ENCODE measurements at places on chromosomes 1 and 21.
A peak's percentile ranks its signal among the peaks of the same experiment; 100 is the strongest.

DNA sequence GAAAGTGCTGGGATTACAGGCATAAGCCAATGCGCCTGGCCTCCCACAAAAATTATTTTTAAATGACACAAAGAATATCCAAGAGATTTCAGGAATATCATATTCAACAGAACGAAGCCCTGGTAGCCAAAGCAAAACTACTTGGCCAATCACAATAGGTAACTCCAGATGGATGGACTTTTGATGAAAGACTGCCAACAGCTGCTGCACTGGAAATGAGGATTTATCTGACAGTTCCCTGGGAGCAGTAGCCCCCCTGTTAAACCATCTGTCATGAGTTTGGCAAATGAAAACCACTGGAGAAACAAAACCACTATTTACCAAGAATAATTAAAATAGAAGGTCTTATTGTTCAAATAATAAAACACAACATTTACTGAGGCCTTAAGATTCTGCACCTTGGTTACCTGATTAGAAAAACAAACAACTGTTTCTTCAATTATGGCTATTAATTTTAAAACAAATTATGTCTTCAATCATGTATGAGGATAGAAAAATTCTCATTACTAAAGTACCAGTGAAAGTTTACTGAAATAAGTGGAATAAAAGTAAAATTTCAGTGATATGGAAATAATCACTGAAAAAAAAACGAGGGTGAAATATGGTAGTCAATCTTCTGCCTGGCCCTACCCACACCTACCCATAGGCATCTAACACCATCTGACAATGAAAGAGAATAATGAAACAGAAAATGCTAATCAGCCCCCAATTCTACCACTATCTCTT, 34.3 kb upstream of the PSMG1 start:
- no peak for DNase-seq

DNA sequence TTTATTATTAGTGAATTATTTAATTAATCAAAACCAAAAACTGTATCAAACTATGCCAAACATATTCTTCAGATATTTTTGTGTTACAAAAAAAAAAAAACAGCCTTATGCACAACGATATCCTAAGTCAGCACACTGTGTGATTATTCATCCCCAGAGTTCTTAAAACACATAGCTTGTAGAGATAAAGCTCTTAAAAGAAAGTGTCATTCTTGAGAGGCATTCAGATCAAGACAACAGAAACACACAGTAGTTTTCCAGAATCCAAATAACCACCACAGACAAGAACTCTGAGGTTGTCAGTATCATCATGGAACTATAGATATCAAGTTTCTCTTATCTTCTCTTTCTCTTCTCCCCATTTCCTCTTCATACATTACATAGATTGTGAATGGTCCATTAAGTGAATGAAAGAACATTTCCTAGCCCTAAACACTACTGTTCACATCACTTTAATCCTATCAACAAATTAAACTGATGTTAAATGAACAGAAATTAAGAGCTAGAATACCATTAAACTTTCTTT, 13.5 kb downstream of the ZZZ3 start:
- DNase-seq, result no peak

DNA sequence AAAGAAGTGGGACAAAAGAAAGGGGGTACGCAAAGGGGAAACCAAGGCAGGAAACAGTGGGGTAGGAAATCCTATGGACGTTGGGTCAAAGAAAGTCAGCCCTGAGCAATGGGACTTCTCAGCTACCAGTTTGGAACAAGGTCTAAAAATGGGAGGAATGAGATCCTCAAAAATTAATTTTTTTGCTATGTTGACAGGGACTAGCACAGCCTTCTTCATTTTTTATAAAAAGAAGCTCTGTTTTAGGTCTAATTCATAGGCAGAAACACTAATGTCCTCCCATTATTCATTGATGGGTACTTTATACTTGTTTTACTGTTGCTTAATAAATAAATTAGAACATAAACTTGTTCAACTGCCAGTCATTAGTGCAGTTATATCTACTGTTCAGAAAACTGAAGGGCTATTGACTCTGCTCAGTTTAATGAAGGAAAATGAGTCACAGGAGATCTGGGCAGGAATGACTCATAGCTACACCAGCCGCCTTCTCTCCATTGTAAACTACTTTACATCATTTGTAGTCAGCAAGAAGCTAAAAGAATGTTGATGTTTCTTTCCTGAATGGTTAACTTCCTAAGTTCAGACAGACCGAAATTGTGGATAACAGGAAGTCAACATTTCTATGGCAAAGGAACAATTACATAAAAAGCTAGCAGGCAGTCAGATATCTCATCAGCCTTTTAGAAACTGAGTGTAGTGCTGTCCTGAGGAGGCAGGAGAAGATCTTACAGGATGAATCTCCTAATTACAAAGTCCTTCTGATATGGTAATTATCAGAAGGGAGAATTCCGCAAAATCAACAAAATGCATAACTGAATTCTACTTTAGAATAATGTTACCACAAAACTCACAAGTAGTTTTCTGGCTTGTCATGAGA, 356.4 kb upstream of the PKN2 start:
- DNase-seq, result peak; percentile 64

- DNase-seq, result no peak
These were observed 407.1 kb downstream of the LMO4 start for GRCh38 chr1:87735750-87736149.

GRCh38 chr1:94099303-94099702, 21.6 kb downstream of the ABCA4 start:
- no peak for DNase-seq

DNA sequence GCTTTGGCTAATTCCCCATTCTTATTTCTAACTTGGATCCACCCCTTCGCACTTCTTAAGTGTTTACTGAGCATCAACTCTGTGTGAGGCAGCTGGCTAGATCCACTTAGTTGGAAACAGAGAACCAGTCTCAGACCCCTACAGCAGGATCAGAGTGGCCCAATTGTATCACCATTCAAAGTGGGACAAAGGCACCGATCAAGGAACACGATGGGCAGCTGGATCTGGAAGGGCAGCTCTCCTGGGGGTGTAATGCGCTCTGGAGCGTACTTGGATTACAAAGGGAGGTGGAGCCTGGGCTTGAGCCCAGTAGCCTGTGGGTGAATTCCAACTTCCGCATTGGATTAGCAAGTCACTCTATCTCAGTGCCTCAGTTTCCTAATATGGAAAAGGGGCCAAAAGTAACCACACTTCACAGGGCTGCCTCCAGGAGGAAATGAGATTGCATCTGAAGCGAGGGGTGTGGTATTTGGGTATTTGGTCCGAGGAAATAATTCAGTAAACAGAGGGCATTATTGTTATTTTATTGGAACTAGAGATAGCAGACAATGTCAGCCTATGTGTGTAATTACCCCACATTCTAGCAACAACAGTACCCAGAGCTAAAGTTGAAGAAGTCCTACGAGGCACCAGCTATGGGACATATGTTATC, 11.9 kb downstream of the ECE1 start:
- DNase-seq, result no peak

- DNase-seq, result no peak
These were observed 54.5 kb downstream of the CD34 start for GRCh38 chr1:207856276-207857023.

- no peak for DNase-seq
These were observed 172.2 kb upstream of the RRP15 start for GRCh38 chr1:218112862-218113261.

DNA sequence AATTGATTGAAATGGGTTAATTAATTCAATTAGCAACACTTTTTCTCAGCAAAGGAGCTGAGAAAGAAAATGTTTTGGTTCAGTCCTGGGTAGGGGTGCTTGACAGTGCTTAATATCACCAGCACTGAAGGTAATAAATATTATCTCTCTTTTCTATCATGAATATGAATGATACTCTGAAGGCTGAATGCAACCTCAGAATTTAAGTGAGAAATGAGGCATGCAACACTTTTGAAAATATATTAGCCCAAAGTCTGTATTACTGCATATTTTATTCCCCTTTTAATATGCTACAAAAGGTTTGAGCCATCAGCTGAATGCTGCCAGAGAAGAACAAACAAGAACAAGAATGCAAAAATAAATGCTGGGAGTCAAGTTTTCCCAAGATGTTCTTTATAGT, 52.0 kb upstream of the SAMSN1 start:
- no peak for DNase-seq

GRCh38 chr1:179047636-179047997, 21.9 kb downstream of the FAM20B start:
- DNase-seq, result no peak

GRCh38 chr1:117928881-117929342, 509 bp downstream of the GDAP2 start:
- DNase-seq, result peak; percentile 69

DNA sequence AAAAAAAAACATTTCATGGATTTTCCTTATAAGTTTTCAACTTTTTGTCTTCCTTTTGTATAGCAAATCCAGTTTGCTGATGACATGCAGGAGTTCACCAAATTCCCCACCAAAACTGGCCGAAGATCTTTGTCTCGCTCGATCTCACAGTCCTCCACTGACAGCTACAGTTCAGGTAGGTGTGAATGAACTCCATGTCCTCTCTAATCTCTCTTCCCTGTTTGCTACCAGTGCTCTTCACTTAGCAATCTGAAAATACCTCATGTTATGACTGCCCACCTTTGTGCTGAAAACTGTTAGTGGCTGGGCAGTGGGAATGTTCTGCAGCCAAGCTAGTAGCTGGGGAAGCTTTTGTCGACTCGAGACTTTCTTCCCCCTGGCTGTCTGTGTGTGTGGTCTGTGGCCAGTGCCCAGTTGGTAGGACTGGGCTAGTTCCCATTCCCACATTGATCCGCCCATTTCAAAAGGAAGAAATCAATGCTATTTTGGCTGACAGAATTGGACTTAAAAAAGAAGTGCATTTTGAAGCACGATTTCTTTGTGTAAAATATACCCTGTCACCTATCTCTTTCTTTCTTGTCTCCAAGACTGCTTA, 24.5 kb downstream of the AHCYL1 start:
- DNase-seq, result no peak

DNA sequence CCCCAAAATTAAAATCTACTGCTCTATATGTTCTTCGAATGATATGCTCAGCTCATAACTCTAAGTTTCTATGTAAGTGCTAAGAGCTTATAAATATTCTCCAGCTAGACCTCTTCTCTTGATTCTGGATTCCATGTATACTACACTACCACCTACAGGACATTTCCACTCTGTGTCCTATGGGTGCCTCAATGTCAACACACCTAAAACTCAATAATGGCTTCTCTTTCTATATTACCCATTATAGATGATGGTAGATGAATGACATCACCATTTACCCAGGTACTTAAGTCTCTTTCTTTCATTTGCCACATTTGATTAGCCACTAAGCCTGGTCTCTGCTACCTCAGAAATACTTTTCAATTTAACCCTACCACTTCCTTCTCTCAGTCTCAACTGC, 41.3 kb downstream of the TBX19 start:
- DNase-seq, result peak; percentile 31
